ENCODE measurements at places on chromosomes 6 and 20.
A peak's percentile ranks its signal among the peaks of the same experiment; 100 is the strongest.

DNA sequence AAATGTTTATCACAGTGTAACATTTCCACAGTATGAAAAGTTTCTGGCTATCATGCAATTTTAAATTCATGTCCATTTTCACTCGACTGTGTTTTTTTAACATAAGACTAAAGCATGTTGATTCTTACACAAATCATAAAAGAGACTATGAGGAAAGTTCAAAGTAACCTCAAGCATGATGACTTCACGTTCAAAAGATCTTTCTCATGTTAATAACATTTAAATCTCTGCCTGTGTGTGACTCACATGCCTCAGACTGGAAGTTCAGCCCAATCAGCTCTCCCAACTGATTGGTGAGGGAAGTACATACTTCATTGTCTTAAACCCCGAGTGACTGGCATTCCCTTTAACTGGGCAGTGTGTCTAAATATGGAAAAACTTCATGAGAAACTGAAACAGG, 37.4 kb downstream of the ATXN1 start:
- DNase-seq = no peak

DNA sequence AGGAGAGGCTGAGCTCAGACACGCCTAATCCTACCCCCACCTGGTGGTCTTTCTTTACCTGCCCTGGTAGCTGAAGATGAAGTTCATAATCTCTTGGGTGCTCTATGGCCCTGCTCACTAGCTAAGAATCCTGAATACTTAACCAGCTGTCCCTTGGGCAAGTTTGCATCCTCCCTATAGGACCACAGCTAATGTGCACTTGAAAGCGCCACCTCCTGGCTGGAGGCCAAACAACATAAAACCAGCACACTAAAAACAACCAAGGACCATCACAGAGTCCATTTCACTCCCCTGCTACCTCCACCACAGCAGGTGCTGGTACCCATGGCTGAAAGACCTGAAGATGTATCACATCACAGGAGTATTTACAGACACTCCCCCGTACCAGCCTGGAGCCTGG, 155.5 kb upstream of the SLC24A3 start:
- DNase-seq = no peak

GRCh38 chr6:88922775-88923548, 40.5 kb downstream of the RNGTT start:
- DNase-seq = no peak

DNA sequence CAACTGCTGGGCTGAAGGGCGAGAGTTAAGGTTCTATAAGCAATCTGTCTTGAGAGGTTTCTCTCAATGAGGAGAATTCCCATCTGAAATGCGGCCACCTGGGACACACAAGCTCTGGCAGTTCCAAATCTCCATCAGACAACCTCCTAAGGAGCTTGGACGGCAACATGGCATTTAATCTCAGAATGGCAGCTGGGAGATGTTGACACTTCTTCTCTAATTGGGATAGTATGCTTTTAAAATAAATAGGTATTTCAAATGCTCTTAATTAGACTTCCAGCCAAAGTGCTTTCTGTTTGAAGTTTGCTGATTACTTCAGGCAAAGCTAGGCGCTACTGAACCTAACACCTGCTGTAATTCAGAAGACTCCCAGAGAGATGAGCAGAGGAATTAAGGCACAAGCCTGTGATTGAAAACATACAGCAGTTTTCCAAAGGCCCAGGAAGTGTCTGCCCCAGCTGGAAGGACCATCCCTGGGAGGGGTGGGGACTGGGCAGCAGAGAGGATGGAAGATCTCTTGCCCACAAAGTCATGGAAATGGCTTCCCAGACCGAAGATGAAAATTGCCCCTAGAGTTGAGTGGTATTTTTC, 59.1 kb upstream of the KCNK16 start:
- peak; percentile 1 for DNase-seq

DNA sequence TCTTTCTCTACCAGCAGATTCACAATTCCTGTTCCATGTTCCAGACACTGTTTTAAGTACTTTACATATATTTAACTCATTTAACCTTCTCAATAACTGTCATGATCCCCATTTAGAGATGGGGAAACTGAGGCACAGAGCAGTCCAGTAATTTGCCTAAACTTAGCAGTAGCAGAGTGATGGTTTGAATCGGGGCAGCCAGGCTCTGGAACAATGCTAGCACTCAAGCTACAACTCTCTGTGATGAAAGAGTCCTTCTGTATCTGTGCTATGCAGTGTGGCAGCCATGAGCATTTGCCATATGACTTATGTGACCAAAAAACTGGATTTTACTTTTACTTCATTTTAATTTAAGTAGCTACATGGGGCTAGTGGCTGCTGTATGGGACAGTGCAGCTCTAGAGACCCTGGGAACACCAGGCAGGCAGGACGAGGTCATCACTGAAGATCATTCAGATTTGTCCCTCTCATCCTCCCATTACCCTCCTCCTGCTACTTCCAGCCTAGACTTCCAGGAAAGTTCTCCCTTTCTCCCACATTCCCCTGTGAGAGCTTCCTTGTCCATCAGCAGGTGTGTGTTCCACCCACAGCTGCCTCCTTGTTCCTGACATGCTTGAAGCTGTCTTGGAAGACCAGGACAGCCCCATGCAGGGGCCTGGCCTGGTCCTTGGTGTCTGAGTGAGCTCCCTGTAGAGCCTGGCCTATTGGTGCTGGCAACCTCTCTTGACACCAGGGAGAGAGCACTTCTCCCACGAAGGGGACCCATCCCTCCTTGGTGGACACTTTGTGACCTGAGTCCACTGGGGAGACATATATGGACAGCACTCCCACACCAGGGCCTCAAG, 157.0 kb downstream of the MRPL14 start:
- DNase-seq = no peak

DNA sequence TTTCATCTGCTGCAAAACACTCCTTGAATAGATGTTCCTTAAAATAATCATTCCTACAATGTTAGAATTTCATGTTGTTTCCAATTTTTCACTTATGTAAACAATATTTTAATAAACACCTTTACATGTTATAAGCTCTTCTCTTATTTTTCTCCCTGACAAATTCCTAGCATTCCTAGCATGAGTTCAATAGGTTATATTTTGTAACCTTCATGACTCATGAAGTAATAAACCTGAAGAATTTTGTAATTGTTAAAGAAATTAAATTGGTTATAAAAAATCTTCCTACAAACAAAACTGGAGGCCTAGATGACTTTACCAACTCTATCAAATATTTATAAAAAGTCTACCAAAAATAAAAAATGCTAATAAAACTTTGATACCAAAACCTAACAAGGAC, 66.3 kb downstream of the NT5E start:
- no peak for DNase-seq

GRCh38 chr6:83872386-83873118, 13.1 kb downstream of the CYB5R4 start:
- DNase-seq = no peak

DNA sequence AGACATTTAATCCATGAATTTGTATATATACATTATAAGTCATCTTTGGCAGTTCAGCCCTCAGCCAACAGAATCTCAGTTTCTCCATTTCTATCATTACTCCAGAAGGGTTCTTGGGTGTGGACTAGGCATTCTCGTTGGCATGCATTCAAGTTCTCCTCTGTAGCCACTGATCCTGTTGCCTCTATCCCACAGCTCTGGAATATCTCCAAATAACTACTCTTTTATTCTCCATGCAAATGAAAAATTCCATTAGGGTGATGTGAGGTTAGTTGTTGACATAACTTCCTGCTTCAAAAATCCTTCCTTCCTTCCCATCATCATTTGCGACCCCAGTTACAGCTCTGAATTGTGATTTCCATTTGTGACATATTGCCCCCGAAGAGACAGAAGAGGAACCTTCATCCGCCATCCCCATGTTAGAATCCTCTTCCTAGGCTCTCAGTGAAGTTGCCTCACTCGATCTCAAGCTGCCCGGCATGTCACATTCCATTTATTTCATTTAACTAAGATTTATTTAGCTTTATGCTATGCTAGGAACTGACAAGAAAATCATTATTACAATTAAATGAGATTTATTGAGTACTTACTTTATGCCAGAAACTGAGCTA, 93.7 kb upstream of the EDN1 start:
- DNase-seq = no peak

DNA sequence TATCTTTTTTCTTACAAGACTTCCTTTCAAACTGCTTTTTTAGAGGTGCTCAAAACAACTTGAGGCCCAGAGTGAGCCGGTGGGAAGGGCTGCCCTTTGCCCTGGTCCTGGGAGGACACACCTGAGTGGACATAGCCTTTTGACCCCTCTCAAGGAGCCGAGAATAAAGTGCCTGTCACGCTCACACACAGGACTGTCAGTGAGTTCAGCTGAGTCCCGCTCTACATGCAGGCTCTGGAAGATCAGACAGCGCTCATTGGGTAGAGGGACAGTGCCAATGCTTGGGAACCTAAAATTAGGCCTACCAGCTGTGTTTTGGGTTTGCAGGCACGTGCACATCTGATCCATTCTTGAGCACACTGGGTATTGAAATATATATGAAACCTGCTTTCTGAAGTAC, 387.8 kb downstream of the CD83 start:
- no peak for DNase-seq

- no peak for DNase-seq
Measured at GRCh38 chr6:3809982-3810381, 39.2 kb upstream of the FAM50B start.

GRCh38 chr20:33672426-33673113, 1.7 kb downstream of the NECAB3 start:
- DNase-seq = peak; percentile 84

- DNase-seq = no peak
Measured at GRCh38 chr6:70686548-70687133, 19.0 kb downstream of the SMAP1 start.

DNA sequence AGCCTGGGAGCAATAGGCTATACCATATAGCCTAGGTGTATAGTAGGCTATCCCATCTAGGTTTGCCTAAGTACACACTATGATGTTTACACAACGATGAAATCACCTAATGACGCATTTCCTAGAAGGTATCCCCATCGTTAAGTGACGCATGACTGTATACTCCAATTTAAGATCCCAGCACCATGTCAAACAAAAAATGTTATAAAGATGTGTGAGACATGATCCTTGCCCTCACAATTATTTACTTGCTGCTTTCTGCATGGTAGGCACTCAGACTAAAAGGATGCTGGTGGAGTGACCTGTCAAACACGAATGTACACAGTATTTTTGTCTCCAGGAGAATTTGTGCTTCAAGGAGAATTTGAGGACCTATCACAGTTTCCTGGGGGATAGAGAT, 32.3 kb downstream of the SNAP25 start:
- DNase-seq = peak; percentile 12

GRCh38 chr6:141492521-141493284, 640.0 kb upstream of the GJE1 start:
- DNase-seq = no peak

GRCh38 chr20:52200870-52201269, 9.3 kb upstream of the ZFP64 start:
- peak; percentile 44 for DNase-seq

DNA sequence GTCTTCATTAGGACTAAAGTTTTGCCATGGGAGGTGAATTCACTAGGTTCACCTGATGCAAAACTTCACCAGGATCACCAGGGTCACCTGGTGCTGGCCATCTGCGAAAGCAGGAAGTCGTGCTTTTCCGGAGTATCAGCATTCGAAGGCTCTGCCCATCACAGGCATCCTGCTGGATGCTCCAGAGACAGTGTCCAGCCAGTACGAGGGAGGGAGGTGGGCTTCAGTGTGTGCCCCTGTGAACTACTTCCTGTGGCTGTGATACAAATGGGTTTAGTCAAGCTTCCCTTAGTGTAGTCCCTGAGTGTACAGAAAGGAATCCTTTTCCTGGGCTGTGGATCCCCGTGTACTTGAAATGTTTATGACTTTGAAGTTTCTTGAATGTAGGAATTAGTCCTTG, 3.4 kb upstream of the RPS6KA2 start:
- no peak for DNase-seq

GRCh38 chr20:1722513-1723050, 65.0 kb upstream of the SIRPG start:
- no peak for DNase-seq

DNA sequence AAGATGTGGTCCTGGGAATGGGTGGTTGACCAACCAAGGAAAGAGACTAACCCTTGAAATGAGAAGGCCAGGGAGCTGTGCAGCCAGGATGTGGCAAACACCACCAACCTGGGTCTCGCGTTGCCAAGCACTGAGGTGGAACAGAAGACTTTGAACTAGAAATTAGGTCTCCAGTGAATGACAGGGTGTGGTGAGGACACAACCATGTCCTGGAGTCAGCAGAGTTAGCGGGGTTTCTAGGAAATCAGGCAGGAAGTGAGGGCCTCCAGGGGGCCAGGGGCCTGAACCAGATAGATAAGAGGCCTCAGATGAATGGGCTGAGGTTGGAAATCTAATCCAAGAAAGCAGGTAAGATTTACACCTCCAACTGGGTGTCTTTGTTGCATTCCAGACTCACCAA, 353.3 kb upstream of the ARID1B start:
- no peak for DNase-seq

- no peak for DNase-seq
Measured at GRCh38 chr6:154360476-154360875, 3.9 kb upstream of the IPCEF1 start.

- DNase-seq = no peak
Measured at GRCh38 chr6:143068001-143068400, 7.3 kb downstream of the AIG1 start.

GRCh38 chr6:42306439-42307140, 88.9 kb upstream of the MRPS10 start:
- no peak for DNase-seq

- no peak for DNase-seq
Measured at GRCh38 chr20:44485078-44485829, 9.6 kb downstream of the TTPAL start.

DNA sequence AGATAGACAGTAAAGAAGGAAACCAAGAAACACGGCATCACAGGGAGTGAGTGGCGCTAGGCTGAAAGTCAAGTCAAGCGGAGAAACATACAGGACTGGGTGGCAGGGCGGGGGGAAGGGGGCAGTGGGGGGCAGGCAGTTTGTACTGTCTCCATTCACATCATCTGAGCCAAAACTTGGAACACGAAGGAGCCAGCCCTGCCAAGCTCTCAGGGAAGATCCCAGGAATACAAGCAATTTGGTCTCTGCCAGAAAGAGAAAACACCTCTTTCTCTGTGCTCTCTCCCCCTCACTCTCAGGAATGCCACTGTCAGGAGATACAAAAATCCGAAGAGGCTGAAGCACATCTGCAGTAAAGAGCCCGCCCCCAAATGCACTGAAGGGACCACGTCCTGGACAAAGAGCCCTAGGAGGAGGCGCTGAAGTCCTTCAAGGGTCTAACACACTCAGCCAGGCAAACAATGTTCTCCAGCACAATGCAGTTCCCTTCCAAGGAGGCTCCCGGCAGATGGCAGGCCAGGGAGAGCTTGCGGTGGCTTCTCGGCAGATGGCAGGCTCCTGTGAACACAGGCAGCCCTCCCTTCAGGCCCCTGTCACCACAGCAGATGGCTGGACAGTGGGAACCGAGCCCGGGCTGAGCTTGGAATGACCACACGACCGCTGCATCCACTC, 90.0 kb downstream of the ATP9A start:
- DNase-seq = peak; percentile 23

- no peak for DNase-seq
Measured at GRCh38 chr20:39290575-39290974, 328.4 kb downstream of the DHX35 start.

DNA sequence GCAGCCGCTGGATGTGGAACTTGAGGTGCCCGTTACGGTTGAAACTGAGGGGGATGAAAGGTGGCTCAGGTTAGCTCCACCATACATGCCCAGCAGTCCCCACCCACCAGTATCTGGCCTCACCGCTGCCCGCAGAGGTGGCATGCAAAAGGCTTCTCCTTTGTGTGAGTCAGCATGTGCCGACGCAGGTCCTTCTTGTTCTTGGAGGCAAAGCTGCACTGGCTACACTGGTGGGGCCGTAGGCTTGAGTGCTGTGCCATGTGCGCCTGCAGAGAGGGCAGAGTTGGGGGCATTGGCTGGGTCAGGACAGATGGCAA, 15.8 kb downstream of the PCIF1 start:
- no peak for DNase-seq
